Pancreas (tissue), 10 donors: ENCODE measurements at places on chromosomes 12 and 14. TPM values are rescaled to one million over a fixed set of nuclear protein-coding genes. Genes with fewer than 3 reads are reported as not detected.
A peak's percentile ranks its signal among the peaks of the same experiment; 100 is the strongest.

DNA sequence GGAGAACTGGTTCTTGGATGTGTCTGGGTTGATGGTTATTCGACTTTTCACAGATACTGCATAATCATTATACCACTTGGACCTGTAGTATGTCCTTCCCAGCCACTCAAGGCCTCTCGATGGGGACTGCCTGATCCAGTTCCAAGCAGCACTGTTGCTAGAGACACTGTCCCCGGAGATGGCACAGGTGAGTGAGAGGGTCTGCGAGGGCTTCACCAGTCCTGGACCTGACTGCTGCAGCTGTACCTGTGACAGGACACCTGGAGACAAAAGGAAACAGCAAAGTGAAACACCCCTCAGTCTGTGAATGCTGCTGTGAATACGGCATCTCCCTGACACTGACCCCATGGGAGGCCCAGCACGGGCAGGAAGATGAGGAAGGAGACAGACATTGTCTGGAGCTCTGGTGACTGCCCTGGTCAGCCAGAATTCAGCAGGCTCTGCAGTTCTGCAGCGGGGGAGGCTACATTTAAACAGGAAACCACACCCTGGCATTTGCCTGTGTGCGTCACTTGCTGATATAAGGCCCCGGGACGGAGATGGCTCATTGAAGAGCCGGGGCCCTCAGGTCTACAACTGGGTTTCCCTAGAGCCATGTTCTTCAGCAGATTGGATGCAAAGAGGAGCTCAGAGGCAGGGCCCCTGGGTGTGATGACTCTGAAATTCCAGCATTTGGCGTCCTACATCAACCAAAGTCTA lies 413.6 kb downstream of the TMEM121 start:
- no peaks in the 10 kb centered on the region for H3K27me3 ChIP-seq
- no peaks in the 10 kb centered on the region for H3K36me3 ChIP-seq
- DNase-seq = no peak
- no peak overlapping the region for H3K27ac ChIP-seq
- no peak overlapping the region for H3K4me3 ChIP-seq
- H3K4me1 ChIP-seq = no peaks in the 10 kb centered on the region

- DNase-seq = no peak
- H3K4me3 ChIP-seq = no peak overlapping the region
- H3K36me3 ChIP-seq = no peaks in the 10 kb centered on the region
- H3K4me1 ChIP-seq = no peaks in the 10 kb centered on the region
- H3K27me3 ChIP-seq = no peaks in the 10 kb centered on the region
- peak overlapping the region; percentile 81 for H3K27ac ChIP-seq
These were observed 114.8 kb downstream of the PLXNC1 start for GRCh38 chr12:94263011-94263811.

Gene GYS2
- not detected for total RNA-seq

- H3K4me3 ChIP-seq = no peak overlapping the region
- no peaks in the 10 kb centered on the region for H3K36me3 ChIP-seq
- no peak for DNase-seq
- no peak overlapping the region for H3K27ac ChIP-seq
- H3K27me3 ChIP-seq = no peaks in the 10 kb centered on the region
These were observed 273.3 kb downstream of the RPL10L start for GRCh38 chr14:46378248-46378647.

DNA sequence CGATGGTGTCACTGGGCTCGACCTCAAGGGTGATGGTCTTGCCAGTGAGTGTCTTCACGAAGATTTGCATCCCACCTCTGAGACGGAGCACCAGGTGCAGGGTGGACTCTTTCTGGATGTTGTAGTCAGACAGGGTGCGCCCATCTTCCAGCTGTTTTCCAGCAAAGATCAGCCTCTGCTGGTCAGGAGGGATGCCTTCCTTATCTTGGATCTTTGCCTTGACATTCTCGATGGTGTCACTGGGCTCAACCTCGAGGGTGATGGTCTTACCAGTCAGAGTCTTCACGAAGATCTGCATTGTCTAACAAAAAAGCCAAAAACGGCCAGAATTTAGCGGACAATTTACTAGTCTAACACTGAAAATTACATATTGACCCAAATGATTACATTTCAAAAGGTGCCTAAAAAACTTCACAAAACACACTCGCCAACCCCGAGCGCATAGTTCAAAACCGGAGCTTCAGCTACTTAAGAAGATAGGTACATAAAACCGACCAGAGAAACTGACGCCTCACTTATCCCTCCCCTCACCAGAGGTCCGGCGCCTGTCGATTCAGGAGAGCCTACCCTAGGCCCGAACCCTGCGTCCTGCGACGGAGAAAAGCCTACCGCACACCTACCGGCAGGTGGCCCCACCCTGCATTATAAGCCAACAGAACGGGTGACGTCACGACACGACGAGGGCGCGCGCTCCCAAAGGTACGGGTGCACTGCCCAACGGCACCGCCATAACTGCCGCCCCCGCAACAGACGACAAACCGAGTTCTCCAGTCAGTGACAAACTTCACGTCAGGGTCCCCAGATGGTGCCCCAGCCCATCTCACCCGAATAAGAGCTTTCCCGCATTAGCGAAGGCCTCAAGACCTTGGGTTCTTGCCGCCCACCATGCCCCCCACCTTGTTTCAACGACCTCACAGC lies 717 bp downstream of the UBC start:
- DNase-seq = peak; percentile 95
- peak overlapping the region; percentile 98 for H3K27ac ChIP-seq
- peak overlapping the region; percentile 58 for H3K4me3 ChIP-seq

Gene JAG2
- 9.9 TPM for total RNA-seq

GRCh38 chr14:99871771-99872170 lies 78.6 kb downstream of the EML1 start:
- no peaks in the 10 kb centered on the region for H3K27me3 ChIP-seq
- DNase-seq = no peak
- no peaks in the 10 kb centered on the region for H3K4me1 ChIP-seq
- no peak overlapping the region for H3K4me3 ChIP-seq

Gene PTGER2
- total RNA-seq = 0.38 TPM

DNA sequence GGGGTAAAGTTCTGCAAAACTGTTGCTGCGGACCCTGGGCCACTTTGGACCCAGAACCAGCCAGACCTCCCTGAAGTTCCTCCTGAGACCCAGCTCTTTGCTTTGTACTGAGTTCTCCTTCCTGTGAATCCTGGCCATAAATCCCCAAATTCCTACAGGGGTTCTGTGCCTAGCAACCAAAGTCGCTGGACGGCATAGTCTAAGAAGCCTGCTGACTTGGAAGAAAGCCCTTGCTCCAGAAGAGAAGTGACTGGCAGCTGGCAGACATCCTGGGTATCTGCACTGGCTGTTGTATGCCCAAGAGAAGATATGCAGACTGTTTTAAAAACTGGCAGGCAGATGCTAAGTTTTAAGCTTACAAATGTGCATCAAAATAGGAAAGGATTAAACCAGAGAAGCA lies 99.9 kb upstream of the SLC24A4 start:
- H3K4me1 ChIP-seq = no peaks in the 10 kb centered on the region
- DNase-seq = no peak
- H3K27ac ChIP-seq = no peak overlapping the region
- H3K36me3 ChIP-seq = no peaks in the 10 kb centered on the region
- H3K27me3 ChIP-seq = no peaks in the 10 kb centered on the region
- no peak overlapping the region for H3K4me3 ChIP-seq

DNA sequence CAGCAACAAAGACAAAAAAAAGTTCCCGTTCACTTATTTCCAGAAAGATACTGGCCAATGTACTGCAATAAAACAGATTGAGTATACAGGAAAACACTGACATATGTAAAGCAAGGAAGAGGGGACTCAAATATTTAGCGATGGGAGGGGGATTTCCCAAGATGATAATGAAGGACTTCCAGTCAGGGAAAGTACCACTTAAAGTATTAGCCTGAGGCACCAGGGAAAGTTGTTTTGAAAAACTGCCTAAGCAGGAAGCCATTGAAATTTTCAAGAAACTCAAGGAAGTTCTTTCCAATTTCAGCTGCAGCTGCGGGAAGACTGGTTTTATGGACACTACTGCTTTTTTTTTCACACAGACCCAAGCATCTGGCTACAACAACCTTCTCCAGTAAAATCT lies 1007.4 kb upstream of the NOVA1 start:
- no peaks in the 10 kb centered on the region for H3K27me3 ChIP-seq
- DNase-seq = no peak
- H3K36me3 ChIP-seq = no peaks in the 10 kb centered on the region

Gene LRRK2
- 11.2 TPM for total RNA-seq

Gene PPP1R36
- 5.9 TPM for total RNA-seq

DNA sequence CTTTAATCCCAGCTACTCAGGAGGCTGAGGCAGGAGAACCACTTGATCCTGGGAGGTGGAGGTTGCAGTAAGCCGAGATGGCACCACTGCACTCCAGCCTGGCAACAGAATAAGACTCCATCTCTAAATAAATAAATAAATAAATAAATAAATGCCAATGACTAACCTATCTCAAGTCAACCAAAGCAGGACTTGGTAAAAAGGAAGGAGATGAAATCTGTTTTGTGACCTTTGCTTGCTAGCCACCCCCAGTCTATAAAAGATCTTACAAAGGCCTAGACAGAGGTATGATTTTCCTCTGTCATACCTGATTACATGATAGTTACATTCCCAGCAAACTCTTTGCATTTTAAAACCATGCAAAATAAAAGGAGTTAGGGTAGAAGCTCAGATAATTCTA lies 13.5 kb upstream of the METTL17 start:
- H3K4me1 ChIP-seq = peaks cover 4% of the 10 kb centered on the region
- H3K27me3 ChIP-seq = no peaks in the 10 kb centered on the region
- no peaks in the 10 kb centered on the region for H3K36me3 ChIP-seq
- H3K4me3 ChIP-seq = no peak overlapping the region
- H3K27ac ChIP-seq = no peak overlapping the region

Gene VASH1
- total RNA-seq = 3.4 TPM

DNA sequence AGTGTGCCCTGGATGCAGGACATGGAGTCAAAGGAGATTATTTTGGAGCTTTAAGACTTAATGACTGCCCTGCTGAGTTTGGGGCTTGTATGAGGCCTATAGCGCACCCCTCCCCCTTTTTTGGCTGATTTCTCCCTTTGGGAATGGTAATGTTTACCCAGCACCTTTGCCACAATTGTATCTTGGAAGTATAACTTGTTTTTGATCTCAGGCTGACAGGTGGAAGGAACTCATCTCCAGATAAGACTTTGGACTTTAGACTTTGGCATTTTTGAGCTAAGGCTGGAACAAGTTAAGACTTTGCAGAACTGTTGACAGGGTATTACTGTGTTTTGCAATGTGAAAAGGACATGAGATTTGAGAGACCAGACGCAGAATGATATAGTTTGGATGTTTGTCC lies 110.5 kb downstream of the DERA start:
- no peak overlapping the region for H3K4me3 ChIP-seq
- no peak overlapping the region for H3K27ac ChIP-seq
- no peaks in the 10 kb centered on the region for H3K36me3 ChIP-seq
- peaks cover 7% of the 10 kb centered on the region for H3K4me1 ChIP-seq

Gene RESF1
- 13.4 TPM for total RNA-seq

GRCh38 chr14:95291859-95292542 lies 27.7 kb downstream of the CLMN start:
- peaks cover 18% of the 10 kb centered on the region for H3K4me1 ChIP-seq
- H3K36me3 ChIP-seq = no peaks in the 10 kb centered on the region
- H3K27me3 ChIP-seq = no peaks in the 10 kb centered on the region
- no peak overlapping the region for H3K4me3 ChIP-seq

DNA sequence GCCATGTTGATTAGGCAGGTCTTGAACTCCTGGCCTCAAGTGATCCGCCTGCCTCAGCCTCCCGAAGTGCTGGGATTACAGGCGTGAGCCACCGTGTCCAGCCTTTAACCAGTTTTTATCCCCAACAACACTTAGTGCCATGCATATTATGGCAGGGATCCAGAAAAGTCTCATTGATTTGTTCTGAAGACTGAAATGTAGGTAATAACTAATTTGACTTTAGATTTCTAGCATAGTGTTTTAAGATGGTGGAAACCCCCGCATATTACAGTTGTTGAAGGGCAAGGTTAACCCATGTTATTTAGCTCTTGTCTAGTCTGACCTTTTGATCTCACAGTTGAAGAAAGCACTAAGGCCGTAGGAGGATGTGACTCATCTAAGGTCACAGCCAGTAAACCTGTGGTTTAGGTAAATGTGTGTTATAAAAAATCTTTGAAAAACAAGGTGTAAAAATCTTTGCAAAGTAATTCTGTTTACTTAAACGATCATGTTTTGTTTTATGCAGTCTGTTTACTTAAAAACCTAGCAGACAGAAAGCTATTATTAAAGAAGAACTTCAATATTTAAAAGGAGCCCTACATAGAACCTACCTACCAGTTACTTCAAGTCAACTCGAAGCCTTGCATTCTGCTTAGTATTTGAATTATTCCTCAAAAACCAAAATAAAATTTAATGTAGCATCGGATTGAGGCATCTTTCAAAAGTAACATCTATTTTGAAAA lies 24.8 kb downstream of the BICDL1 start:
- no peak overlapping the region for H3K4me3 ChIP-seq
- H3K4me1 ChIP-seq = no peaks in the 10 kb centered on the region
- H3K36me3 ChIP-seq = no peaks in the 10 kb centered on the region
- no peak overlapping the region for H3K27ac ChIP-seq

DNA sequence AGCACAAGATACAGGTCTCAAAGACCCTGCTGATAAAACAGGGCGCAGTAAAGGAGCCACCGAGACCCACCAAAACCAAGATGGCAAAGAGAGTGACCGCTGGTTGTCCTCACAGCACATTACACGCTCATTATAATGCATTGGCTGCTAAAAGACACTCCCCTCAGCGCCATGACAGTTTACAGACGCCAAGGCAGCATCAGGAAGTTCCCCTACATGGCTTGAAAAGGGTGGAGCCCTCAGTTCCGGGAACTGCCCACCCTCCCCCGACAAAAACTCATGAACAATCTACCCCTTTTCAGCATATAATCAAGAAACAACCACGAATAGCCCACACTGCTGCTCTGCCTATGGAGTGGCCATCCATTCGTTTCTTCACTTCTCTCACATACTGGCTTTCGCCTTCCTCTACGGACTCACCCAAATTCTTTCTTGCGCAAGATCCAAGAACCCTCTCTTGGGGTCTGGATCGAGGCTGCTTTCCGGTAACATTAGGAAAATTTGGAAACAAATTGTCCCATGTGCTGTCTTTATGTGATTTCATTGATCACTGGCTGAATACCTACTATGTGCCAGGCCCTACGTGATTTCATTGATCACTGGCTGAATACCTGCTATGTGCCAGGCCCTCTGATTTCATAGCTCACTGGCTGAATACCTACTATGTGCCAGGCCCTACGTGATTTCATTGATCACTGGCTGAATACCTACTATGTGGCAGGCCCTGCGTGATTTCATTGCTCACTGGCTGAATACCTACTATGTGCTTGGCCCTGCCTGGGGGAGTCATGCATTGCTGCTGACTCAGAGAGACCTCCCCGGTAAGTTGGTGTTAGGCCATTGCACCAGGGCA lies 126.4 kb downstream of the PIWIL1 start:
- H3K36me3 ChIP-seq = no peaks in the 10 kb centered on the region
- DNase-seq = no peak
- H3K4me3 ChIP-seq = no peak overlapping the region
- H3K27ac ChIP-seq = no peak overlapping the region

Gene SRGAP1
- total RNA-seq = 6.7 TPM

DNA sequence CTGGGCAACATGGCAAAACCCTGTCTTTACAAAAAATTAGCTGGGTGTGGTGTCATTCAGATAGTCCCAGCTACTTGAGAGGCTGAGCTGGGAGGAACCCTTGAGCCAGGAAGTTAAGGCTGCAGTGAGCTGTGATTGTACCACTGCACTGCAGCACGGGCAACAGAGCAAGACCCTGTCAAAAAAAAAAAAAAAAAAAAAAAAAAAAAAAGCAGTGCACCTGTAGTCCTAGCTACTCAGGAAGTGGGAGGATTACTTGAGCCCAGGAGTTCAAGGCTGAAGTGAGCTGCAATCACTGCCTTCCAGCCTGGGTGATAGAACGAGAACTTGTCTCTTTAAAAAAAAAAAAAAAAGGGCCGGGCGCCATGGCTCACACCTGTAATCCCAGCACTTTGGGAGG lies 5.6 kb downstream of the REM2 start:
- no peak overlapping the region for H3K27ac ChIP-seq
- no peaks in the 10 kb centered on the region for H3K27me3 ChIP-seq
- no peaks in the 10 kb centered on the region for H3K36me3 ChIP-seq
- no peaks in the 10 kb centered on the region for H3K4me1 ChIP-seq
- H3K4me3 ChIP-seq = no peak overlapping the region
